Nephron progenitor cell (in vitro differentiated cells): ENCODE measurements at places on chromosomes 11 and 22.

- peak; percentile 66 for DNase-seq
Measured at GRCh38 chr22:30574095-30574981, at the start of gene GAL3ST1. Gene GAL3ST1 (minus strand): TSS chr22:30574665. CDS start chr22:30557392, 17,273 bp downstream.

DNA sequence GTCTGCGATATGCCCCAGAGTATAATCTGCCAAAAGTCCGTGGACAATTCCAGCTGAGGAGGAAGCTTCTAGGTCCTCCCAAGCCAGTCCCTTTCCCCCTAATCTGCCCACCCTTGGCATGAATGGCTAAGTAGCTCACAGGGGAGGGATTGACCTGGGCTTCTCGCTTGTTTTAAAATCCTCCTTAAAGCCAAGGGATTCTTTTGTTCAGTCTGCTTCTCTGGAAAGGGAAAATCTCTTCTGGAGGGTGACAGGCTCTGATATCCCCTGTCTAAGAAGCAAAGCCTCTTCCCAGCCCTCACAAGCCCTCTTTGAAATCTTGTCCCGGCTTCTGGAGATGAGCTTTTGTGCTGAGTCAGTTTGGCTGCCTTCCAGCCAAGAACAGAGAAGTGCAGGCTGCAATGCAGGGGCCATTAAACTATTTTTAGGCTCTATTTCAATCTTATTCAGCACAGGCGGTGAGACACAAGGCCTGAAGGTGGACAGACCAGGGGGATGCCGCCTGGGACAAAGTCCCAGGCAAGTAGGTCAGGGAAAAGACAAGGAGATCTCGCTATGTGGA is 23.9 kb downstream of the NEFH start:
- DNase-seq = no peak

GRCh38 chr11:112042161-112042960 is 17.2 kb downstream of the DLAT start:
- no peak for DNase-seq

- DNase-seq = no peak
Measured at GRCh38 chr22:23984430-23984829, 4.5 kb downstream of the GSTT2 start.

GRCh38 chr22:37069319-37069718 is 17.8 kb downstream of the KCTD17 start:
- DNase-seq = no peak

DNA sequence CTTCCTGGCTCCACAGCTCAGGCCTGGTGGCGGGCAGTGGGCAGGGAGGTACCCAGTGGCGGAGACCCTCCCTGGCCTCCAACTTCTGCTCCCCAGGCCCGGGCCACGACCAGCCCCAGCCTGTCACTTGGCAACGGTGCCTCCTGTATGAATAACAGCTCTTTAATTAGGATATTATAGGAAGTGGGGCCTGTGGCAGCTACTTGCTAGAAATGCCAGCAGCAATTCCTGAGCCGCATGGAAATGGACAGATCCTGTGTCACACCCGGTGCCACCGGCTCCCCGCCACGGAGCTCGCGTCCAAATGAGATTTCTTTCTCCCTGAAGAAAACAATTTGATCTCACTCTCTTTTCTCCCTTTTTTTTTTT is 104.5 kb downstream of the CHST1 start:
- no peak for DNase-seq

DNA sequence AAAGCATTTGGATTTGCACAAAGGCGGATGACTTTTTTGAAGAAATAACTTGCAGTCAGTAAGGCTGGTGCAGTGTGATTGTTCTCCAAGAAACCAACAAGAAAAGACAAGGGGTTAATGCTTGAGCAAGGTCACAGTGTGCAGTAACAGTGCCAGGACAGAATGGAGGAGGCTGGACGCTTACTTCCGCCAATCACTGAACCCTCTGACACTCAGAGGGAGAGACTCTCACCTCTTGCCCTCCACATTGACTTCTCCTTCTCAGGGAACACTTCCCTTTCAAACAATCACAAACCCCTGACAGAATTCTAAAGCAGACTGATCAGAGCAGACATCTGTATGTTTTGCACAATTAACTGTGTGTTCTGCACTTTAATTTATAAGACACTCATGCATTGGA is 228.4 kb downstream of the BLID start:
- DNase-seq = no peak

DNA sequence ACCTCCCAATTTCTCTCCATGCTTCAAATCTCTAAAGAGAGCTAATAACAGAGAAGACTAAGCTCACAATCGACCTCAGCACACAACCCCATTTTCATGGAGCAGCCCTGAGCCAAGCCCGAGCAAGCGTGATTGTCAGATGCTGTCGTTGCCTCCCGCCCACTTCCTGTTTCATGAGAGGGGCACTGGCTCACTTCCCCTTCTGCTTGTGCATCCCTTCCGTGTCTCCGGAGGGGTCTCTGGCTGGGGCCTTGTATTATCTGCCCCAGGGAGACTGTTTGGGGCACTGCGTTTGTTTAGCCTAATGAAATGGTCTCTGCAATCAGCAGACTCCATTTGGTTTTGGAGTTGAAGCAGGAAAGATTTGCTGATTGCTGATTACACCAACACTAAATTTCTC is 181.3 kb upstream of the SEZ6L start:
- DNase-seq = no peak

- DNase-seq = no peak
Measured at GRCh38 chr11:77200351-77201268, 72.6 kb downstream of the MYO7A start.

DNA sequence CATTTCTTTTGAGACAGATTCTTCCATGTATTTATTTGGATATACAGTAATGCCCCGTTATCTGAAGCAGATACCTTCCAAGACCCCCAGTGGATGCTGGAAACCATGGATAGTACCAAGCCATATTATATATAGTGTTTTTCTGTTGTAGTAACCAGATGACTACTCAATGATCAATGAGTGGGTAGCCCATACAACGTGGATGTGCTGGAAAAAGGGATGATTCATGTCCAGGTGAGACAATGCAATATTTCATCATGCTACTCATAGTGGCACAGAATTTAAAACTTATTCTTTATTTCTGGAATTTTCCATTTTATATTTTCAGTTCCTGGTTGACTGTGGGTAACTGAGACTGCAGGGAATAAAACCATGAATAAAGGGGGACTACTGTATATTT is 427.5 kb downstream of the METTL15 start:
- DNase-seq = no peak

DNA sequence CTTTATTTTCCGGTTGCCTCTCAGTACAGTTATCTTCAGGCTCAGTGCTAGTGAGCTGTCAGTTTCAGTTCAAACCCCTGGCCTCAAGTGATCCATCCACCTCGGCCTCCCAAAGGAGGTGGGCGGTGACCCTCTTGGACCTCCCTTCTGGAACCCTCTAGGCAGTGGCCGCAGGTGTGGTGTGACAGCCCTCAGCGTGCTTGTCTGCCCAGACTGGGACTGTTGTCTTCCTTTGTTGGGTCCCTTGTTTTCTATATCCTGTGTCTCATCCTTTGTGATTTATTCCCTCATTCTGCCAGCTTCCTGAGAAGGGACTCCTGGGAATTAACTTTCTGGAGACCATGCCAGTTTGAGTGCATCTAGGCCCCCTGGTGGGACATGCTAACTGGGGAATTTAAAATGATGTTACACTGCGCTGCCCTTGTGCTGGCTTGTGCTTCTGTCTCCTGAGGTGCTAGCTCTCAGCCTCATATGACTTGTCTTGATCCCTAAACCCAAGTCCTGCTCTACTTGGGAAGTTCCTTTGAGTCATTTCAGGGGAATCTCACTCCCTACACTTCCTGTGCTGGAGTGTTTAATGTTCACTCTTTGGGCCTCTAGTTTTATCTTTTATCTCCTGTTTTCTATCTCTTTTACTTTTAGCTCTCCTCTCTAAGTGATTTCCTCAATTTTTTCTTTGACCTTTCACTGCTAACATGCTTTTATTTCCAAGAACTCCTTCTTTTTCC is 19.4 kb downstream of the MED15 start:
- DNase-seq = no peak

DNA sequence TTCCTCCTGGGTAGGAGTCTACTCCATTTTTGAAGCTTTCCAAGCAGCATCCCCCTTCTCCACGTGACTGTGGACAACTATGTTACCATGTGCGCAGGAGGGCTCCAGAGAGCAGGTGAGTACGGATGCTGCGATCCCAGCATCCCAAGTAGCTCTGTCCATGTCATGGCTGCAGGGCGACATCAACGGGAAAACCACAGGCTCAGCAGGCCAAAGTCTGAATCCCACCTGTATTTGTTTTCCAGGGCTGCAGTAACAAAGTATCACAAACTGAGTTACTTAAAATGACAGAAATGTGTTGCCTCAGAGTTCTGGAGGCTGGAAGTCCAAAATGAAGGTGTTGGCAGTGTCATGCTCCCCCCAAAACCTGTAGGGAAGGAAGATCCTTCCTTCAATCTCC is 40.3 kb downstream of the MCHR1 start:
- DNase-seq = no peak

- DNase-seq = no peak
Measured at GRCh38 chr11:69874178-69874983, 55.2 kb upstream of the FGF3 start.

- no peak for DNase-seq
Measured at GRCh38 chr11:133746663-133747306, 98.5 kb downstream of the SPATA19 start.

- no peak for DNase-seq
Measured at GRCh38 chr22:45254789-45255278, 14.1 kb upstream of the KIAA0930 start.

DNA sequence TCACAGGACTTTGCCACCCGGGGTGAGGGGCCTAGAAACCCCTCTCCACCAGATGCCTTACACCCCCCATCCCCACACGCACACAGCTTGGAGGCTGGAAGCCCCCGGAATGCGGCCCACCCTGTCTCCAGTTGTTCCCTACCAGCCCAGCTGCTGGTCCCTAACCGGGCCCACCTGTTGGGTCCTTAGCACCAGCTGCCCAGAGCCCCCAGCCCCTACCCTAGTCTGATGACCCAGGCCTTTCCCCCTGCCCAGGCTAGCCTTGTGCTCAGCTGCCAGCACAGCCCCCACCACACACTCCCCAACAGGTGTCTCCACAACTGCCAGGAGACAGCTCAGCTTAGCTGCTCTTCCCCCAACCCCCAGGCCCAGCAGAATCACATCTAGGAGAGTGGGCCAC is 67.1 kb downstream of the CDKN1C start:
- no peak for DNase-seq

GRCh38 chr11:72239849-72240460 is 4.0 kb downstream of the PHOX2A start:
- DNase-seq = peak; percentile 56

DNA sequence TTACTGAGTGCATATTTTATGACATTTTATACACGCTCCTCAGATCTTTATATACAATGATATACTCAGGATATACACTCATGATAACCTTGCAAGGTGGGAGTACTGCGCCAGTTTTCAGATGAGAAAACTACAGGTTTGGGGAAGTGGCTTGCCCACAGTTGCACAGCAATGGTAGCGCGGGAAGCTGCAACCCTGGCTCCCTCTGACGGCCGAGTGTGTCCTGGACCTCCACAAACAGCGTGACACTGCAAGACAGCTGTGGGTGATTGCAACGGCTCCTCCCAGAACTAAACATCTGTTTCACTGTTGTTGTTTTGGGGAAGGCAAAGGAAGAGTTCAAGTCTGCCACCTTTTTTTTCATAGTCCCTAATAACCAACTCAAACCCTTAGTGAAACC is 47.0 kb downstream of the PACSIN2 start:
- no peak for DNase-seq

GRCh38 chr22:50528682-50529415 is 963 bp downstream of the TYMP start:
- DNase-seq = no peak

- DNase-seq = no peak
Measured at GRCh38 chr11:26764315-26764714, 42.5 kb upstream of the SLC5A12 start.

- DNase-seq = no peak
Measured at GRCh38 chr11:113177671-113178070, 136.7 kb upstream of the TTC12 start.

- DNase-seq = no peak
Measured at GRCh38 chr22:29901354-29901753, 18.4 kb downstream of the MTMR3 start.

- DNase-seq = no peak
Measured at GRCh38 chr11:128840783-128841182, 26.3 kb downstream of the KCNJ1 start.

- peak; percentile 70 for DNase-seq
Measured at GRCh38 chr22:32660292-32660691, 141.2 kb upstream of the TIMP3 start.

- no peak for DNase-seq
Measured at GRCh38 chr11:94525546-94526324, 13.5 kb downstream of the C11orf97 start.

DNA sequence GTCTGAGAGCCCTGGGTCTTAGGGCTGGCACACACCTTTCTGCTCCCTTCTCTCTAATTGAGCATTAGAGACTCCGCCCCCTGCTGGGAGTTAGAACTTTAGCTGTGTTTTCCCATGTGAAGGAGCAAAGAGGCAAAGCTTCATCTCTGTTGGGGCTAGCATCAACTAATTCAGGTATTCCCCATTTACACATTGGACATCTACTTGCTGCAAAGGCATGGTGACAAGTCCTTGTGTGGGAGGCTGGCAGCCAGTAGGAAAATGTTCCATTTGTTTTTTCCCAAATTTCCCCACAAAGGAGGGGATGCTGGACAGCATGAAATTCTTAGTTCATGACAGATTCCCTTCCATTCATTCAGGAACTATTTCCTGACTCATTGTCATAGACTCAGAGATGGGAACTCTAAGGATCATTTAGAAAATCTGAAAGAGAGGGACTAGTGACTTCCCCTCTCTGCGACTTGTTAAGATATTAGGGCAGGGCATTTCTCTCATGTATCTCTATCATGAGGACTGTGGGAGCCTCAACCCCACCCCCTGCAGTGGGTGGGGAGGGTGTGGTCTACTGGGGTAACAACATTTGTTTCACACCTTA is 3.6 kb downstream of the CD44 start:
- no peak for DNase-seq

DNA sequence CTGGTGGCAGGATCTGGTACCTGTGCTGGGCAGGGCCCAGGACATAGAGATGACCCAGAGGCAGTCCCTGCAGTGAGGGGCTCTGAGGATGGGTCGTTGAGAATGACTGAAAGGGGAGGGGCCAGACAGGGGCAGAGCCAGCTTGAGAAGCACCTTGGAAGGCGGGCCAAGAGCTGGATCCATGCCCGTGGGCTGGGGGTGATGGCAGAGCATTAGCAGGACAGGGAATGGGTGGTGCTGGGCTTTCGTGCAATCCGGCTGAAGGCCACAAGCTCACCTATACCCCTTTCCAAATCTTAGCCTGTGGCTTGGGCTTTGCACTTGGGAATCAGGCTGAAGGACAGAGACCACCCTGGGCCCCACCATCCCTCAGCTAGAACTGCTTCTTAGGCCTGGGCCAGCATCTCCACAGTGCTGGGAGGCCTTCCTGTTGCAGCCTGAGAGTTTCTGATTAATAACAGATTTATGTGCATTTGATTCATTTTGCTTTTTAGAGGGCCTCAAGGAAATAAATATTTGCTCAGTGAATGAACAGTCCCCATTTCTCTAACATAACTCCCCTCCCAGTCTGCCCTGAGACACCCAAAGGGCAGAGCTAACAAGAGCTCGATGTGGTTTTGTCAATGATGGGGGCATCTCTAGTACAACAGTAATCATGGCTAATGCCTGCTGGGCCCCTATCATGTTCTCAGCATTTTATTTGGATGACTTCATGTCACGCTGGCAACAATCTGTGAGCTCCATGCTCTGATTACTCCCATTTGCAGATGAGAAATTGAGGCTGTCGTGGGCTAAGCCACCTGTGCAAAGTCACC is 39.3 kb downstream of the RIBC2 start:
- no peak for DNase-seq
